Endothelial cell of umbilical vein (primary cell): ENCODE measurements at places on chromosomes 6 and 20. TPM values are rescaled to one million over a fixed set of nuclear protein-coding genes. Genes with fewer than 3 reads are reported as not detected.

The CST1 gene
- polyA plus RNA-seq = 0.19 and 0.30 TPM in 2 replicates

The POM121L2 gene
- polyA plus RNA-seq = not detected in 2 replicates

The TSPO2 gene
- polyA plus RNA-seq = not detected in 2 replicates

The SLC17A3 gene
- not detected in 2 replicates for polyA plus RNA-seq

The RIMS1 gene
- 0.05 and 0.15 TPM in 2 replicates for polyA plus RNA-seq

The PRR18 gene
- polyA plus RNA-seq = not detected in 2 replicates

The ZNF512B gene
- 8.7 and 10.0 TPM in 2 replicates for polyA plus RNA-seq
